Caki2 (cell line): ENCODE measurements at places on chromosomes 2 and 18. TPM values are rescaled to one million over a fixed set of nuclear protein-coding genes. Genes with fewer than 3 reads are reported as not detected.
A peak's percentile ranks its signal among the peaks of the same experiment; 100 is the strongest.

- DNase-seq: peak; percentile 25
Measured at GRCh38 chr2:20012282-20013125, at the start of gene MATN3. Gene MATN3, minus strand, starts transcription at chr2:20012668. Its CDS starts 37 bp downstream, at chr2:20012631.

DNA sequence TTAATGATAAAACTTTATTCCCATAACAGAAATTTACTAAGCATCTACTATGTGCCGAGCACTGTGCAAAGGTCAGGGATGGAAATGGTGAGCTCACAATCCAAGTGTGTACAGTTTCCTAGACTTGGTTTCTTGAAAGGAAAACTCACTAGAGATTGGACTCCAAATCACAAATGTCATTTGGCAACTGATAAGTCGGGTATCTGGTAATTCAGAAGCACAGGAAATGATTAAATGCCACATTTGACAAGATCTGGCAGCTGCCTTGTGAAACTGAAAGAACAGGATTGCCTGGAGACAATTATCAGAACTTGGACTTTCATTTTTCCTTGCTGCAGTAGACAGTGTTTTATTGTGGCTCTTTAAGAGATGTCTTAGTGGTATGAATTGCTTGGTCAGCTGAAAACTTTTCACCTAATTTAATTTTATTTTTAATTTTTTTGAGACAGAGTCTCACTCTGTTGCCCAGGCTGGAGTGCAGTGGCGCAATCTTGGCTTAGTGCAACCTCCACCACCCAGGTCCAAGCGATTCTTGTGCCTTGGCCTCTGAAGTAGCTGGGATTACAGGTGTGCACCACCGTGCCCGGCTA lies 19.2 kb downstream of the ITGA6 start:
- DNase-seq: no peak

GRCh38 chr2:232911712-232912277 lies 41.7 kb downstream of the SNORC start:
- no peak for DNase-seq

GCKR gene
- 6.0 and 8.9 TPM in 2 replicates for total RNA-seq

- DNase-seq: no peak
Measured at GRCh38 chr2:214533541-214533940, 122.7 kb downstream of the VWC2L start.

- peak; percentile 40 for DNase-seq
Measured at GRCh38 chr2:73999881-74000597, 15.3 kb downstream of the TET3 start.

REG3G gene
- not detected in 2 replicates for total RNA-seq

KANSL3 gene
- total RNA-seq: 51.5 and 56.1 TPM in 2 replicates

GRCh38 chr18:26813043-26813442 lies 52.5 kb downstream of the AQP4 start:
- no peak for DNase-seq

IL37 gene
- total RNA-seq: not detected in 2 replicates

DNA sequence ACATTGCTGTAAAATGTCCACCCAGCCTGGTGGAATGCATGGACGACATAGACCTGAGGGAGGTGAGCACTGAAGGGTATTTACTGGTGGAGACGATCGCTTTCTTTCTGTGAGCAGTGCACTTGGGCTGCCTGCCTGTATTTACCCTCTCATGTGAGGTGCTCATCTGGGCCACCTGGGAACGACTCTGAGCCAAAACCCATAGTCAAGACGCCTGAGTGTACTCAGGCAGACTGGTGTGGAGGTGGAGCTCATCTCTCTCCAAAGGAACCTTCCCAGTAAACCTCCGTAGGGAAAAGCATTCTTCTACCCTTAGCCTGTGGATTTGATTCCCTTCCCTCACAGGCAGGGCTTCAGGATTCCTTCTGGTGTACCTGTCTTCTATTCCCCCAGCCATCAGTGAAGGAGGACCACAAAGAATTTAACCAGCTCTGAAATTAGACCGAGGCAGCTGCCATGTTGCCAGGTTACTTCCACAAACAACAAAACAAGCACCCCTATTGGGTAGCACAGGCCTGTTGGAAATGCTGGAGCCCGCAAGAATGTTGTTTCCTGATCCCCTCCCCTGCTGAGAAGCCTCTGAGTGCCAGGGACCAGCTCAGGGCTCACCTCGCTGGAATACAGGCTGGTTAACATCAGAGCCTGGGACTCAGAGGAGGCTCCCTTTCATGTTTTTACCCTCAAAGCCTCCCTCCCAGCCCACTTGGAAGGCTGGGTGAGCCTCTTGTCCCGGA lies 47.5 kb upstream of the TXNDC2 start:
- no peak for DNase-seq

TMEM247 gene
- total RNA-seq: not detected in 2 replicates

DNA sequence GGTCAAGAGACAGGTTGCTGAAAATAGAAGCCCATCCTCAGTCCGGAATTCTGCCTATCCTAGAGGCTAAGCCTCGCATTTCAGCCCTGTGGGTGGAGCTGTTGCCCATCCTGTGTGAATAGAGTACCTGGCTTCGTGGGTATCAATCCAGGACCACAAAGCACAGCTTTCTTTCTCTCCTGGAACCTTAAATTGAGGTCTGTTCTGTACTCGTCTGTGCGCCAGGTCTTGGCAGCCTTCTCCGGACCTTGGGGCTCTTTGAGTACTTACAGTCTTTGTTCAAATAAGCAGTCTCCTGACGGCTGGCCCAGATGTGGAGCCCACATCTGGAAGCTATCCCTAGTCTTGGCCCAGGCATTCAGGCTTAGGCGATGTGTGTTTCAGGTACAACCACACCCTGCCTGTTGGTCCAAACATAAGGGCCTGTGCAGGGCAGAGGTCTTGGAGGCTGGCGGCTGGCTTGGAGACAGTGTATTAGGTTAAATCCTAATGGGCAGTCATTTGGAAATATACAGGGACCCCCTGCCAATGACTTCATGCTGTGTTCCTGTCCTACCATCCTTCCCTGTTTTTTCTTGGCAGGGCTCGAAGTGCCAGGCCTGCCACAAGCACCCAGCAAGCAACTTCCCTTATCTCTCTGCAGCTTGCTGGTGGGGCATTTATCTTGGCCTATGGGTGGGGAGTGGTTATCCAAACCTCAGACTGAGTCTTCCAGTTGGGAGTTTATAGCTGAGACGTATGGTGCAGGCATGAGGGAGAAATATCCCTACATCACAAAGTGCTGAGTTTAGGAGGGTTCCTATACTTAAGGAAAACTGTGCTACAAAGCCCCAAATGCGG lies 294.1 kb downstream of the BCL2 start:
- DNase-seq: no peak
